IMR-90 (cell line): ENCODE measurements at places on chromosomes 12 and 14. TPM values are rescaled to one million over a fixed set of nuclear protein-coding genes. Genes with fewer than 3 reads are reported as not detected.

SPTLC2 gene
- 16.8 and 22.6 TPM in 2 replicates for polyA plus RNA-seq

GPX2 gene
- polyA plus RNA-seq: not detected in 2 replicates

UNC79 gene
- polyA plus RNA-seq: under 0.01 and 0.03 TPM in 2 replicates

ZNF385A gene
- polyA plus RNA-seq: 2.5 and 2.9 TPM in 2 replicates

ZDHHC22 gene
- polyA plus RNA-seq: not detected in 2 replicates

DNA sequence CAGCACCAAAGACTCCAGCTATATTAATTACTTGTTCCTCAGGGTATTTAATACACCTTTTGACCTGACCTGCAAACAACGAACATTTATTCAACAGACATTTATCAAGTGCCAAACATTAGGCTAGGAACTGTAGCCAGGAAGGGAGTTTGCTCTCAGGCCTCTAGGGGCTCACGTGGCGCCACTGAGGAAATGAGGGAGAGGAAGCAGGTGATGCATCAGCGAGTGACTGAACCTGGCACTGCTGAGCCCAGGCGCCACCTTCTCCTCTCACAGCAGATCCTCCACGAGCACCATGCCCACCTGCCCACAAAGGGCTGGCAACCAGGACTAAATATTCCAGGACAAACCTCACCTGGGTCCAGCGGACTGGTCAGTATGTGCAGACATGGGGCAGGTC lies 50.2 kb downstream of the SETD3 start:
- no peak overlapping the region for H3K4me3 ChIP-seq
- no peak overlapping the region for H3K27ac ChIP-seq
- peaks cover 5% of the 10 kb centered on the region for H3K4me1 ChIP-seq
- H3K36me3 ChIP-seq: peaks cover 11% of the 10 kb centered on the region

DNA sequence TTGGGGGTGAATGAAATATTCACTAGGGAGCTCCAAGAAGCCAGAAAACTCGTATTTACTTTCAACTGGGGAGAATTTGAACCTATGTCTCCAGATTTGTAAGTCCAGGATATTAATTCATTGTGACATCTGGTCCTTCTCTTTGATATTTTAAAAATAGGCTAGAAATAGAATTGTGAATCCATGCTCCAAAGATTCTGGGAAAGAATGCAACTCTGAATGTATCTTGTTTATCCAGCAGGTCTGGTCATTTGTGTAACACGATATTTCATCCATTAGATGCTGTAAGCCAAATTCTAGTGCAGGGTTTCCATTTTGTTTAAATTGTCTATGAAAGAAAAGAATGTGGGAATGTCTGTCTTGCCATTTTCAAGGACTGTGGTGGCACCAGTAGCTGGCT lies 334.7 kb downstream of the BMP4 start:
- no peak overlapping the region for H3K4me3 ChIP-seq
- no peak overlapping the region for H3K27ac ChIP-seq
- peaks cover 20% of the 10 kb centered on the region for H3K4me1 ChIP-seq

- H3K27ac ChIP-seq: no peak overlapping the region
- DNase-seq: no peak
- no peaks in the 10 kb centered on the region for H3K36me3 ChIP-seq
- H3K4me3 ChIP-seq: no peak overlapping the region
- peaks cover 8% of the 10 kb centered on the region for H3K27me3 ChIP-seq
- H3K4me1 ChIP-seq: no peaks in the 10 kb centered on the region
These were observed 7.1 kb upstream of the TMEM30B start for GRCh38 chr14:61288228-61288627.

GRCh38 chr12:28034271-28034670 lies 61.7 kb upstream of the PTHLH start:
- peaks cover 6% of the 10 kb centered on the region for H3K4me1 ChIP-seq
- H3K27ac ChIP-seq: no peak overlapping the region
- no peaks in the 10 kb centered on the region for H3K27me3 ChIP-seq
- no peaks in the 10 kb centered on the region for H3K36me3 ChIP-seq

DNA sequence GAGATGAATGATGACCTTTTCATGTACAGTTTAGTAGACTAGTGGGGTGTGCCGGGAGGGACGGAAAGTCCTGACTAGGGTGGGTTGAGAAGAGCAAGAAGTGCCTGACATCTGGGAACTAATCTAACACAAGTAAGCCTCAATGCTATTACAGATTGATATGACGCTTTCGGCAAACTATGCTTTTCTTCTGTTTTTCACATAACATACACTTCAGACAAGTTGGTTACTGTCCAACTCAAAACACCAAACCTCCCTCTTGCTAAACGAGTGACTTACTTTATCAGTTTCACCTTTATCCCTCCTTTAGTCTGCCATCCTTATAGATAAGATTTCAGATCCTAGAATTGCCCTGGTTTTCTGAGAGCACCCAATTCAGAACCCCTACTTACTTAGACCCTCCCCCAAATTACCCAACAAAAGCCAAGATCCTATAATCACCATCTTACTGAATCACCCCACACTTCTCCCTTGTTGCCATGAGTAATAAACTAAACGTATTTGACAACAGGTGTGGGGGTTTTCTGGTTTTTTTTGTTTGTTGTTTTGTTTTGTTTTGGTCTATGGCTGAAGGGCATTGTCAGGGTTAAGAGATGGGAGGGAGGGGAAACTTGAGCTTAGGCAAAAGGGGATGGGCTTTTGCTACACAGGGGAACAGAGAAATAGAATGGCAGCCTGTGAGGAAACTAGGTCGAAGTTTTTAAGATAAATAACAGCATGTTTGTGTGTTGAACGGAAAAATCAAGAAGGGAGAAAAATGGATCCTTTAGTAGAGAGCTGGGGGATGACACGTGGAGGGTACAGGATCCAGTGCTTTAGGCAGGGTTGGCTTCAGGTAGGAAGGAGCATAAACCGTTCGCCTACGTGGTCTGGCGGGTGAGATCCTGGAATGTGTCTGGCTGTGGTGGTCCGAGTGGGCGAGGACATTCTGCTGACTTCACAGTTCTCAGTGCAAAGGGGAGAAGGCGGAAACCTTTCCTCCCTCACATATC lies 6.1 kb upstream of the PSMA3 start:
- H3K4me3 ChIP-seq: peak overlapping the region; percentile 4; the same call in 1 of the 2 replicates
- 0 out of 2 replicates have a peak, but pooled peaks cover 2% of the 10 kb centered on the region for H3K36me3 ChIP-seq
- no peaks in the 10 kb centered on the region for H3K27me3 ChIP-seq
- no peaks in the 10 kb centered on the region for H3K4me1 ChIP-seq
- H3K27ac ChIP-seq: no peak overlapping the region
- no peak for DNase-seq

DNA sequence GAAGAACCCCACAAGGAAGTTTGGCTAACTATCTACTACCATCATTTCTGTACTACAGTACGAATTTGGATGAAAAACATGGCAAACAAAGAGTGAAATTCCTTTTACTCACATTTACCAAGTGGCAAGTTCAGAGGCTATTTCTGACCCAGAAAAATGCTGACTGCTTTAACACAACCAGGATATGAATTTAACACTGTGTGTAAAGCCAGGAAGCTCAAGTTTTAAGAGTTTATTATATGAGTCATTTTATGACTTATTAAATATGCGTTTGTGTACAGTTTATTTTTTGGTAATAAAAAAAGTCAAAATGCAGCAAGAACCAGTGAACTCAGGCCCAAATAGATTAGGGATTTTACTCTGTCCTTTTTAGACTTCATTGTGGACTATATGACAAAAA lies 58.4 kb upstream of the STAC3 start:
- DNase-seq: peak; percentile 52
- 0 out of 2 replicates have a peak, but pooled peaks cover 1% of the 10 kb centered on the region for H3K36me3 ChIP-seq
- no peak overlapping the region for H3K27ac ChIP-seq
- no peak overlapping the region for H3K4me3 ChIP-seq

GRCh38 chr14:91415794-91416743 lies 1.6 kb downstream of the CCDC88C start:
- H3K27me3 ChIP-seq: peaks cover 41% of the 10 kb centered on the region
- H3K4me1 ChIP-seq: no peaks in the 10 kb centered on the region
- no peak for DNase-seq
- no peaks in the 10 kb centered on the region for H3K36me3 ChIP-seq
- no peak overlapping the region for H3K4me3 ChIP-seq

GRCh38 chr14:76050797-76051392 lies 65.3 kb downstream of the IFT43 start:
- H3K36me3 ChIP-seq: no peaks in the 10 kb centered on the region
- no peaks in the 10 kb centered on the region for H3K27me3 ChIP-seq
- no peak overlapping the region for H3K4me3 ChIP-seq
- no peaks in the 10 kb centered on the region for H3K4me1 ChIP-seq
- DNase-seq: peak; percentile 65
- no peak overlapping the region for H3K27ac ChIP-seq

GRCh38 chr12:91852634-91853033 lies 293.0 kb downstream of the BTG1 start:
- 0 out of 2 replicates have a peak, but pooled peaks cover 2% of the 10 kb centered on the region for H3K4me1 ChIP-seq
- H3K27me3 ChIP-seq: no peaks in the 10 kb centered on the region
- no peaks in the 10 kb centered on the region for H3K36me3 ChIP-seq
- DNase-seq: no peak

DNA sequence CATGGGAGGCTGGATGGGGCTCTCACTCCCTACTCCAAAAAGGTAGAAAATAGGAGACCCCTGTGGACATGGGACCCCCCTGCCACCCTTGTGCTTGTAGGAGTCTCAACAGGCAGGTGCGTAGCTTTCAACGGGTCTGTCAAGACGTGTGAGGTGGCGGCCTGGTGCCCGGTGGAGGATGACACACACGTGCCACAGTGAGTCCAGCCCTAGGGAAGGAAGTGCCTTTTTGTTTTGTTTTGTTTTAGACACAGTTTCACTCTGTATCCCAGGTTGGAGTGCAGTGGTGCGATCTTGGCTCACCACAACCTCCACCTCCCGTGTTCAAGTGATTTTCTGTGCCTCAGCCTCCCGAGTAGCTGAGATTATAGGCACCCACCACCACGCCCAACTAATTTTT lies 12.9 kb downstream of the P2RX4 start:
- H3K27ac ChIP-seq: no peak overlapping the region
- no peaks in the 10 kb centered on the region for H3K27me3 ChIP-seq
- H3K4me3 ChIP-seq: no peak overlapping the region
- no peaks in the 10 kb centered on the region for H3K4me1 ChIP-seq

GRCh38 chr14:105952222-105952621 lies 425.8 kb downstream of the TMEM121 start:
- H3K27ac ChIP-seq: no peak overlapping the region
- no peak for DNase-seq
- no peaks in the 10 kb centered on the region for H3K27me3 ChIP-seq
- no peaks in the 10 kb centered on the region for H3K36me3 ChIP-seq
- H3K4me1 ChIP-seq: no peaks in the 10 kb centered on the region
- no peak overlapping the region for H3K4me3 ChIP-seq

DNA sequence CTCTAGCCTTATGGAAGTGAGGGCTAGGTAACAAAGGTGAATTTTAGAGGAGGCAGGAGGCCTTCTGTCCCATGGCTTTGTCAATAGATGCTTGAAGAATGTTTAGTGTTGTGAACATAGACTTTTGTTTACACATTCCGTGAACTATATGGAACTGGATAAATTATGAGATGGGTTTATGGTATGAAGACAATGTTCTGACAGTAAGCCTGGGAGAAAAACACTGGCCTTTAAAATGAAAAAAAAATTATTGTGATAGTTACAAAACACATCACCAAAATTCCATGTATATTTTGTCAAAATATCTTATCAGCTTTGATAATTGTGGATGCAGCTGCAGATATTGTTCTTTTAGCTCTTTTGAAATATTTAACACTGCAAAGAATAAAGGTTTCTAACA lies 251.5 kb upstream of the DCN start:
- H3K27ac ChIP-seq: no peak overlapping the region
- no peaks in the 10 kb centered on the region for H3K36me3 ChIP-seq
- DNase-seq: no peak
- H3K4me1 ChIP-seq: no peaks in the 10 kb centered on the region

GRCh38 chr12:117603316-117604113 lies 242.1 kb upstream of the NOS1 start:
- H3K27me3 ChIP-seq: no peaks in the 10 kb centered on the region
- no peaks in the 10 kb centered on the region for H3K4me1 ChIP-seq
- H3K36me3 ChIP-seq: no peaks in the 10 kb centered on the region
- no peak for DNase-seq
- no peak overlapping the region for H3K27ac ChIP-seq

GRCh38 chr12:3250576-3250975 lies 173.4 kb downstream of the TSPAN9 start:
- no peak overlapping the region for H3K27ac ChIP-seq
- H3K4me1 ChIP-seq: peaks cover 5% of the 10 kb centered on the region; the same call in 1 of the 2 replicates
- no peak overlapping the region for H3K4me3 ChIP-seq

- DNase-seq: no peak
- peaks cover 38% of the 10 kb centered on the region for H3K36me3 ChIP-seq
- H3K4me3 ChIP-seq: no peak overlapping the region
- H3K27me3 ChIP-seq: no peaks in the 10 kb centered on the region
These were observed 6.9 kb downstream of the SHMT2 start for GRCh38 chr12:57236201-57236924.

DNA sequence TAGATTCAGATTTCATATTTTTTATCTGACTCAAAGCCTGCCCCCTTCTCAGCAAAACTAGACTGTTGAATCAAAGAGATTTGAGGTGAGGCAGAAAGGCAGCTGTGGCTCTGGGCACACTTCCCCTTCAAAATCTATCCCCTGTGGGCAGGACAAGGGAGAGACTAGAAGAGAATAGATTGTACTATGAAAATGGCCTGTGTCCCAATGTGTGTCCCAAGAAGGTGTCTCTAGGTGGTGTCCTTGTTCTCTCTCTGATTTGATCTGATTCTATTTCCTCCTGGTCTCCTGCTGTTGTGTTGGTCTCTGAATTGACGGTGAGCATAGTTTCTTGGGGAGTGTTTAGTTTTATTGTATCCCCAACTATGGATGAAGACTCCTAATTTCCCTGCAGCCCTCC lies 565.8 kb upstream of the ATP2B1 start:
- no peak overlapping the region for H3K27ac ChIP-seq
- H3K4me1 ChIP-seq: no peaks in the 10 kb centered on the region
- H3K27me3 ChIP-seq: no peaks in the 10 kb centered on the region
- no peaks in the 10 kb centered on the region for H3K36me3 ChIP-seq
- no peak overlapping the region for H3K4me3 ChIP-seq
- no peak for DNase-seq

DNA sequence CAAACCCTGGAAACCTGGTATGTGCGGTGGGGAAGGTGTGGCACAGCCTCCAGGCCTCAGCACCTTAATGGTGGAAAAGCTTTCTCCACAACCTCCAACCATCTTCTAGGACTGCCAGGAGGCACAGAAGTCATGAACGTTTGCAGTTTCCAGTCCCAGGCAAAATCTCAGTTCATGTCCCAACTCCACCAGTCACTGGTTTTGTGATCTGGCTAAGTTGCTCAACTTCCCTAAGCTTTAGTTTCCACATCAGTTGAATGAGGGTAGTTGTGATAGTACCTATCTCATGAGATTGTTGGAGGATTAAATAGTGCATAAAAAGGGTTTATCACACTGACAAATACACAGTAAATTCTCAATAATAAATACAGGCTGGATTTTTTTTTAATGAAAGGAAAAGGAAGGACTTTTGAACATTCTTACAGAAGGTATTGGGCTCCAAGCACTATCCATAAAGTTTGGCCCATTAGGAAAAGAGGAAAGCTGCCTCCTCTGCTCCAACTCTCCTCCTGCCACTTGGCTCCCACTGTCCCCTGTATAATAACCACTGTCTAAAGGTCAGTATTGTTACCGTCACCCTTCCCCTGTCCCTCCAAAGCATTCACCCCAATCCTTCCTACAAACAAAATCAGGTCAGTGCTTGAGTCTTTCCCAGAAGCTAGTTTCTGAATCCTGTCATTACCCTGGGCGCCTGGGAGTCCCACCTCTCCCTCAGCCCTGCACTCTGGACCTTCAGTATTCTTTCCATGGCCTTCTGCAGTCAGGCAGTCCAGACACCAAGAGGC lies 6.3 kb downstream of the PCK2 start:
- no peak for DNase-seq
- H3K4me3 ChIP-seq: no peak overlapping the region
- H3K4me1 ChIP-seq: peaks cover 4% of the 10 kb centered on the region
- H3K27ac ChIP-seq: no peak overlapping the region

- H3K27me3 ChIP-seq: no peaks in the 10 kb centered on the region
- no peak for DNase-seq
- H3K4me1 ChIP-seq: no peaks in the 10 kb centered on the region; the same call in 1 of the 2 replicates
- H3K4me3 ChIP-seq: no peak overlapping the region
- no peaks in the 10 kb centered on the region for H3K36me3 ChIP-seq
These were observed 364 bp upstream of the GPR65 start for GRCh38 chr14:88004506-88005036.
